NCI-H1048 (cell line): ENCODE measurements at places on chromosomes 3 and 15.

GRCh38 chr15:64182859-64183370 is 20.1 kb upstream of the PPIB start:
- no peak for DNase-seq

- DNase-seq = no peak
Observed at GRCh38 chr3:147152476-147152875, 253.9 kb downstream of the ZIC4 start.

- no peak for DNase-seq
Observed at GRCh38 chr3:54046641-54047214, 75.6 kb upstream of the CACNA2D3 start.

GRCh38 chr3:7397097-7397496 is 536.2 kb downstream of the GRM7 start:
- DNase-seq = no peak

DNA sequence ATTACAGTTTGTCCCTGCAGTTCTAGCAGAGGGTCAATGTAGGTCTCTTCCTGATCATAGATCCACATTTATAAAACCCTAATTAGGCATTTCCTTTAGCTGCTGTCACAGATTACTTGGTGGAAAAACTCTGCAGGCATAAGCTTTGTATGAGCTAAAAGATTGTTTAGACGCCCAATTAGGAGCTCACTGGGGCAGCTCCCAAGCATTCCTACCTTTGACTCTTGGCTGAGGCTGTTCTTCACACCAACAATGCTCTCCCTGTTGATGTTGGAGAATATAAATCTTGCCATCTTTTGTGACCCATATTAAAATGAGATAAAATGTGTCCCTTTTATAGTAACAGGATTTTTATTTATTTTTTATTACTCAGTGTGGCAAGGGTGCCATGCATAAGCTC is 148.3 kb upstream of the TRIM42 start:
- no peak for DNase-seq

DNA sequence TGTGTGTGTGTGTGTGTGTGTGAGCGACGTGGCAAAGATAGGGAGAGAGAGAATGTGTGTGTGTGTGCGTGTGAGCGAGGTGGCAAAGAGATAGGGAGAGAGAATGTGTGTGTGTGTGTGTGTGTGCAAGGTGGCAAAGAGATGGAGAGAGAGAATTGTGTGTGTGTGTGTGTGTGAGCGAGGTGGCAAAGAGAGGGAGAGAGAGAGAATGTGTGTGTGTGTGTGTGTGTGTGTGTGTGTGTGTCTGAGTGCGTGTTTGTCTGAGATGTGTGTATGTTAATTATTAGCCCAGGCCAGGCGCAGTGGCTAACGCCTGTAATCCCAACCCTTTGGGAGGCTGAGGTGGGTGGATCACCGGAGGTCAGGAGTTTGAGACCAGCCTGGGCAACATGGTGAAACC is 154.6 kb upstream of the RGMA start:
- no peak for DNase-seq

DNA sequence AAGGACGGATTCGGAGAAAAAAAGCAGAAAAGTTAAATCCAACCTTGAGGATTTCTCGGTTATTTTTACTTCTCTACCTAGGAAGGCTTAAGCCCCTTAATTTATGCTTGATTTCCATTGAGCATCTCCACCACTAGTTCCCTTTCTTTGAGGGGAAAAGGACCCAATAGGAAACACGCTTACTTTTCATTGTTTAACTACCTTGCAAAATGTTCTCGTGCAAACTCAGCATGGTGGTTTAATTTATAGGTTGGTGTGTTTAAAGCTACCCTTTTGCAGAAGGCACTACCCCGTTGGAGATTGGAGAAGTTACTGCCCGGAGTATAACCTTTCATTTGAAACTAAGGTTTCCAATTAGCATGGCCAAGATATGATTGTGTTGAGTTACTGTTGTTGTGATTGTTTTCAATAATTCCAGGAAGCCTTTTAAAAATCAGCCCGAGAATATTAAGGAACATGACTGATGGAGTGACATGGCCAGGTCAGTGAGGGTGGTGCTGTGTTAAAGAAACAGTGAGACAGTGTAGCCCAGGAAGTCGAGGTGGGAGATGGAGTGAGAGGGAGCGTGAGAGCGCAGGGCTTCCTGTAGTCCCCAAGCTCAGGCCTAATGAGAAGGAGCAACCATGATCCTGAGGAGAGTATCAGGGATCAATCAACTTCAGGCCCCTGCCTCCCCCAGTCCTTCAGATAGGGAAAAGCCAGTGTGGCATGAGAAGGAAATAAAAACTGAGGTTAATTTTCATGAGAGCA is 76.6 kb downstream of the AQP9 start:
- DNase-seq = no peak

- DNase-seq = no peak
Observed at GRCh38 chr3:30198162-30198561, 408.2 kb upstream of the TGFBR2 start.

DNA sequence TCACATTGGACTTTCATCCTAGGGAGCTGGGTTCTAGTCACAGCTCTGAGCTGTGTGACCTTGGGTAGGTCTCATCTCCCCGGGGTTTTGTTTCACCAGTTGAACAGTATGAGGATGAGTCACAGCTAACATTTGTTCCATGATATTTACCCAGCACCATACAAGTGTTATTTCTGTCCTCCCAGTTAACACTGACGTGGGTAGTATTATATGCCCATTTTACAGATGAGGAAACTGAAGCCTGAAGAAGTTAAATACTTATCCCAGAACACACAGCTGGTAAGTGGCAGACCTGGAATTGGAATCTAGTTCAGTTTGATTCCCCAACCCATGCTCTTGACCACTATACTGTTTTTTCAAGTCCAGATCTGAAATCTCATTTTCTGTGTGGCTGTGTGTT is 908 bp upstream of the RARB start:
- no peak for DNase-seq

GRCh38 chr3:85482213-85482490 is 523.4 kb downstream of the CADM2 start:
- no peak for DNase-seq

- no peak for DNase-seq
Observed at GRCh38 chr3:133941415-133941821, 45.7 kb upstream of the RAB6B start.

DNA sequence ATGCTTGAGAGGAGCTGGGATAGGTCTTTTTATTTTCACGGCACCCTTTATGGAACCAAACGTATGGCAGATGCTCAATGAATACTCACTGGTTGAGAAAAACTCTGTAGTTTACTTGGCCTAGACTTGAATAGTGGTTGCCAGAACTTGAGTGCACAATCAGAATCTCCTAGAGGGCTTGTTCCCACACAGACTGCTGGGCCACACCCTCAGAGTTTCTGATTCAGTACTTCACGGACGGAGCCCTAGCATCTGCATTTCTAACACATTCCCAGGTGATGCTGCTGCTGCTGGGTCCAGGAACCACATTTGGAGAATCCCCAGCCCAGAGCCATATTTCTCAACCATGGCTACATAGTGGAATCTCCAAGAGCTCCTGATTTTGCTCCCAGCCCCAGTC is 24.6 kb downstream of the CA12 start:
- DNase-seq = no peak

DNA sequence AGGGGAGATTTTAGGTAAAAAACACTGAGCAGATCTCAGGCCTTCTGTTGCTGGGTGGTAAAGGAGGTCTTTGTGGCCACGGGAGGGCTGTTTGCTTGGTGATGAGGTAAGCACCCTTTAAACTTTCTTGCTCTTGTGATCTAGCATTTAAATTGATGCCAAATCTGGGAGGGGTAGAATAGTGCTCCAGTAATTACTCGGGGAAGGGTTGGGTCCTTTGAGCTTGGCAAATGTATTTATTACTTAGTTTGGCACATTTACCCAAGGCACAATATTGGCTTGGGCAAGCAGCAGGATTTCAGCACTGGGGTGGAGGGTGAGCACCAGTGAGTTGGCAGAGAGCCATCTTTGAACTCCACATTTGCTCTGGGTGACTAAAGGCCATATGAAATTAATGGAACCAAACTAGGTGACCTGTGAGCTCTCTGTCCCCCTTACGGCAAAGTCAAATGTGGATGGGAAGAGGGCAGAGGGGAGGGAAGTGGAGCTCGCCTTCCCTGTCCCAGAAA is 185.9 kb upstream of the ONECUT1 start:
- DNase-seq = no peak

GRCh38 chr3:177538048-177538749 is 340.9 kb upstream of the TBL1XR1 start:
- no peak for DNase-seq

DNA sequence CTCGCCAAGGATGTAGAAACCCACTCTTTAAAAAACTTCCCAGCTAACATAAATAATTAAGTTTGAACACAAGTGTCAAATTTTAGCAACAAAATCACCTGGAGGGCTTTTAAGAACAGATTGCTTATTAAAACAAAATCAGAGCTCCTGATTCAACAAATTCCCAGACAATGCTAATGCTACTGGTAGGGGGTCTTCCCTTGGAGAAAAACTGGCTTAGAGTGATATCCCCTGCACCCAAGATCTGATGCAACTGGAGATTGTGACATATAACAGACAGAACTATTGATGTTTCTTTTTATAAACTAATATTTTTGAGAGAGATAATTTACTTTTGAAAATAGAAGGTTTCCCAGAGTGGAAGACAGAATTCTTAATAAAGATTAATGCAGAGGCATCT is 19.9 kb downstream of the IGSF10 start:
- DNase-seq = no peak

- no peak for DNase-seq
Observed at GRCh38 chr3:160929595-160929994, 173.6 kb downstream of the PPM1L start.

DNA sequence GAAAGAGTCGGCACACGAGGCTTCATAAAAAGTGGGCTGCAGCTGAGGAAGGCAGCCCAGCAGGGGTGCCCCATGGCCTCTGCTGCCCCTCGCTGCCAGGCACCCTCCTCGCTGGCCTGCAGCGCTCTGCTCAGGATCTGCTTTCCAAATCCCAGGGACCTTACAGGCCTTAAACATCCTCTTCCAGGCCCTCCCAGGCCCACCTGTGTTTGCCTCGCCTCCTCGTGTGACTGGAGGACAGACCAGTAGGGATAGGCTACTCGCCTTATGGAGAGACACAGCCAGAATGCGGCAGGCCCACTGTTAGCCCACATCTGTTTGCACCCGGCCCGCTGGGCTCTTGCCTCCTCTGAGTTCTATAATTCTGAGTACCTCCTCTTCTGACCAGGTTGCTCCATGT is 124.5 kb upstream of the PLXNA1 start:
- DNase-seq = no peak

DNA sequence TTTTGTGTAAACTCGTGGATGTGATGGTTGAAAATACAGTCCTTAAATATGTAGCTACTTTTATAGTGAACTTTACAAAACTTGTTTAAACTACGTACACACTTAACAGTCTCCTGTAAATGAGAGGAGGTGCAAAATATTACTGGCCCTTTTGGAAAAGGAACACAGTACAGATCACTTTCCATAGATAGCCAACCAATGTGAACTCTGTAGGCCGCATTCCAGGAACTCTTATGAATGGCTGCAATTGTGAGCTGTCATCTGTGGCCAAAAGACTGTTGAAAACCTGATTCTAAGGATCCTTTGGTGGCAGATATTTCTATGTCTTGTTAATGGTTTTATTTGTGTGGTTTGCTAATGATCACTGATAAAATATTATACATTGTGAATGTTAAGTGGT is 6.2 kb downstream of the TSC22D2 start:
- no peak for DNase-seq

DNA sequence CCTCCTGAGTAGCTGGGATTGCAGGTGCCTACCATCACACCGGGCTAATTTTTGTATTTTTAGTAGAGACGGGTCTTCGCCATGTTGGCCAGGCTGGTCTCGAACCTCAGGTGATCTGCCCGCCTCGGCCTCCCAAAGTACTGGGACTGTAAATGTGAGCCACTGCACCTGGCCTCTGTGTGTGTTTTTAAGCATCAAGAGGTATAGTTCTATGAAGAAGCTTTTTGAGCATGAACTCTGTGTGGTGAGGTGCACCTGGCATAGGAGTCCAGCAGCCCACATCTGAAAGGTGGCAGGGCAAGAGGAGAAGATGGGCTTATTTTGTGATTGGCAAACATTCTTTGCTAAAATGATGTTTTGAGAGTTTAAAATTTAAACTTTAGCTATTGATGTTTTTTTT is 118.0 kb downstream of the DGKG start:
- no peak for DNase-seq

DNA sequence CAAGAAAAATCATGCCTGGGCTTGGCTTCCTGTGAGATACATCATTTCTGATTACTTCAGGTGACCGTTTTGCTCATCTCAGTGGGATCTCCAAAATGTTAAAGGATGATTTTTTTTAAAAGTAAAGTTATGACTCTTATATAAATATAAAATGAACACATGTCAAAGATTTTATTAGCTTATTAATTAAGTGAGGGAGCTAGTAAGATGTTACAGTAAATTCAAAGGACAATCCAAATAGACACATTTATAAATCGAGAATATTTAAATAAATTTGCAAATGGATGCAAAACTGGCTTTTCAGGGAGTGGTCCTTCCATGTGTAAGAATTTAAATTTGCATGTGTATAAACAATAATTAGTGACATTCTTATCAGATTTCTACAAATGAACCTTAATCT is 87.0 kb downstream of the IQCH start:
- no peak for DNase-seq

DNA sequence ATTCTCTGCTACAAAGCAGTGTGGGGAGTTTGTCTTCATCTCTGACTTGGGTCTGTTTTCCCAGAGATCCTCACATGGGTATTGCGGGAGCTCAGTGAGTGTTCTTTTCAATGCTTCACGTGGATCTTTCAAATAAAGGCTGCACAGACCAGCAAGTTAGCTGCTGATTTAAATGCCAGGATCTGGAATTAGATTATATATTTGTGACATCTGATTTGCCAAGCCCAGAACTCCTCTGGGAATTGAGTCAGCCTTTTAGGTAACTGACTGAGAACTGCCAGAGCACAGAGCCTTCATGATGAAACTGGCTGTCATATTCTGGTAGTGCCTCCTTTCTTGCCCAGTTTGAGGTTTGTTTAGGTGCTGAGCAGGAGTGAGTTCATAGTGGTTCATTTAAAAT is 14.7 kb downstream of the EDEM1 start:
- DNase-seq = no peak

DNA sequence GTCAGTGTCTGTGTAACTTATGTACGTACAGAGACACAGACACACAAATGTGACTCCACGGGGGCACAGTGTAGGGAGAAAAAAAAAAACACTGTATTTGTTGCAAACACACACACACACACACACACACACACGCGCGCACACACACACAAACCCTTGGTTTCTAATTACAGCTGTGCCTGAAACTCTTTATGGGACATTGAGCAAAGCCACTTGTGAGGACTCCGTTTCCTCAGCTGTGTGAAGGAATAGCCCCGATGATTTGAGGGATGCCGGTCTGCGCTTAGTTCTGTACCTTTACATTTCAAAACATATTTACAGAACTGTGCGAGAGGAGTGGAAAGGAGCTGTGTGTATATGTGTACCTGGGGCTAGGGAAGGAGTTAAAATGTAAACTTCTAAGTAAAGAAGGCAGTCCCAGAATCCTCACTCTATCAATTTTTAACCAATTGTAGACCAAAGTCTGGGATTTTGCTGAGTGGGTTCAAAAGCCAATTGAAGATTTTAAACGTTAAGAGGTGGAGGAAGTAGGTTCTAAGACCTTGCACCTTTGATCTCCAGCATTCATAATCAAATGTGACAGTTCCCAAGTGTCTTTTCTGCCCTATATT is 5.3 kb upstream of the BCL6 start:
- DNase-seq = no peak
